Inflammatory macrophage treated with lipopolysaccharide for 4 hours (primary cell): ENCODE measurements at places on chromosomes 7 and 10.

DNA sequence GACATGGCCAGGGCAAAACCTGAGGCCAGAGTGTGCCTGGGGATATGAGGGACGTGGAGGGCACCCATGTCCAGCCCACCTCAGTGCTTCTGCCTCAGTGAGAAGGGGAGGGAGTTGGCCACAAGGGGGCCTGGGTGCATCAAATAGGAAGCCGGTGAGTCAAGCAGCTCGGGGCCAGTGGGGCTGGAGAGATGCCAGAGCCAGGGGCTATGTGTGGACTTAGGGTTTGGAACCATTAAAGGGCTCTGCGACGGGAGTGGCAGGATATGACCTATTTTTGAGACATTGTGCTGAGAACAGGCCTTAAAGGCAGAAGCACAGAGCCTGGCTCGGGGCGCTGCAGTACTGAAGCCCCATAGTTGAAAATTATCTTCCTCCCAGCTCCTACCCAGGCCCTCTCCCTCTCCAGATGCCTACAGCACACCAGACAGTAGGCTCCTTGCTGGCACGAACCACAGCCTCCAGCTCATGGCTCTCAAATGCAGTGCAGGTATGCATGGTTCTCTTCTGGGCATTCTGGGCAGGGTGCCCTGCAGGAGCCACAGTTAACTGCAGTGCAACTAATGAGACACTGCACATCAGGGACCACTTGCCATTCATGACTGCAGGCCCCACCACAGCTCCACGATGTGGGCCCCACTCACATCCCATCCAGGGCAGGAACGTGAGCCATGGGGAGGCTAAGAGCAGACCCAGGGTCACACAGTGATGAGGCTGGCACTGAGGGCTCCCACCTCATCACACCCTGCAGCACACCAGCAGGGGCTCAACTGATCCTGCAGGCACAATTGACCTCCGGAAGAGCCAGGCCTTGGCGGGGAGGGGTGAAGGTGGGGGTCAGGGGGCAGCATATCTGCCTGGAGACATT lies 7.2 kb upstream of the PGAM2 start:
- peak; percentile 56 for DNase-seq

DNA sequence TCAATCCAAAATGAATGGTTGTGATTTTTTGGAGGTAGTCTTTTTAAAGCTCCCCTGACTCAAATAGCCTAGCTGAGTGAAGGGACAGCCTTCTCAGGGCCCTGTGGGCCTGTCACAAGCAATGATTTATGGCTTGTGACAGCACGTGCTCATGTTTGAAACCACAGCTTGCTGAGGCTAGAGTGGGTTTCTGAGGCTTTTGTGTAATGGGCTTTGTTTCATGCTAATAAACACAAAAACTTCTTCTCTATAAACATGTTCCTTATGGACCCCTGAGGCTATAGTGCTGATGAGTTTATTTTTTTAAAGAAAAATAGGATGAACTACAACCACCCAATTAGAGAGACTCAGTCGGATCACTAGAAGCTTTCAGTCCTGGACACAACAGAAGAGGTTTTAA lies 36.1 kb upstream of the BET1 start:
- DNase-seq = no peak

DNA sequence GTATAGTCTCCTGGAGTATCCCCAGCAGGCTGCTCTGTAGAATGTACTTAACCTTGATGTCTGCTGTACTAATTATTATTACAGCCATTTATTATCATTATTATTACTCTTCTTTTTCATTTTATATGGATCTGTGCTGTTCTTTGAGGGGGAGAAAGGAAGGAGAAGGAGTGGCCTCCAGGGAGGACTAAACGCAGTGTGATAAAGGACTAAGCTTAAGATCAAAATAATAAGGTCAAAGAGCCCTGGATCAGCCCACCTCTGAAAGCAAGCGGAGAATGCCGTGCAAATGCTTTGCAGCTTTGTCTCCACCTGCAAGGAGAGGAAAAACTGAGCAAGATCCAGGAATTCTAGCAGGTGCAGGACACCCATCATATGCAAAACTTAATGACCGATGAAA lies 65.3 kb downstream of the RELN start:
- DNase-seq = no peak

DNA sequence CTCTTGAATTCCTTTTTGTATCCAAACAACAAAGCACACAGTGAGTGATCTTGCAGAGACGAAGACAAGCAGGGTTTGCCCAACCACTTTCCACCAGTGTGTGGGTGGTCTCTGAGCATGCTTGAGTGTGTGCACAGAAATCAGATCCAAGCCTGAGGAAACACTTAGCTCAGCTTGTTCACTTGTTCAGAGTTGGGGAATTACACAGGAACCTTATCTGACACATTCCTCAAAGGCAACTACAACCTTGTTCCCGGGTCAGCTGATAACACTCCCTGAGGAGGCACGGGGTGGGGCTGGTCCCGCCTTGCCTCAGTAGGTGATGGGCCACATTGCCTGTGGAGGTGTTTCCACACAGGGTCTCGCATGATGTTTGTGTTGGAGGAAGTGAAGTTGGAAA lies 216.9 kb downstream of the DYNC1I1 start:
- DNase-seq = no peak

GRCh38 chr10:36380538-36380937 lies 738.4 kb upstream of the FZD8 start:
- no peak for DNase-seq

- no peak for DNase-seq
Measured at GRCh38 chr10:132611986-132612385, 74.4 kb downstream of the INPP5A start.

DNA sequence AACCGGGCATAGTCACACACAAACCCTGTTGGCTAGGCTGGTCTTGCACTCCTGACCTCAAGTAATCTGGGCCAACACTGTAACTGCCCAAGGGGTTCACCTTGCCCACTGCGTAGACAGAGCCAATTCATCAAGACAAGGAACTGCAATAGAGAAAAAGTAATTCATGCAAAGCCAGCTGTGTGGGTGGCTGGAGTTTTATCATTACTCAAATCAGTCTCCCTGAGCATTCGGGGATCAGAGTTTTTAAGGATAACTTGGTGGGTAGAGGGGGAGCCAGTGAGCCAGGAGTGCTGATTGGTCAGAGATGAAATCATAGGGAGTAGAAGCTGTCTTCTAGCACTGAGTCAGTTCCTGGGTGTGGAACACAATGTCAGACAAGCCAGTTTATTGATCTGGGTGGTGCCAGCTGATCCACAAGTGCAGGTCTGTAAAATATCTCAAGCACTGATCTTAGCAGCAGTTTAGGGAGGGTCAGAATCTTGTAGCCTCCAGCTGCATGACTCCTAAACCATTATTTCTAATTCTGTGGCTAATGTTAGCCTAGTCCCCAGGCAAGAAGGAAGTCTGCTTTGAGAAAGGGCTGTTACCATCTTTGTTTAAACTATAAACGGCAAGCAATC lies 15.6 kb upstream of the FXYD4 start:
- peak; percentile 28 for DNase-seq

GRCh38 chr7:110356438-110356837 lies 734.5 kb upstream of the LRRN3 start:
- no peak for DNase-seq

GRCh38 chr7:70923181-70923845 lies 208.6 kb upstream of the GALNT17 start:
- no peak for DNase-seq

DNA sequence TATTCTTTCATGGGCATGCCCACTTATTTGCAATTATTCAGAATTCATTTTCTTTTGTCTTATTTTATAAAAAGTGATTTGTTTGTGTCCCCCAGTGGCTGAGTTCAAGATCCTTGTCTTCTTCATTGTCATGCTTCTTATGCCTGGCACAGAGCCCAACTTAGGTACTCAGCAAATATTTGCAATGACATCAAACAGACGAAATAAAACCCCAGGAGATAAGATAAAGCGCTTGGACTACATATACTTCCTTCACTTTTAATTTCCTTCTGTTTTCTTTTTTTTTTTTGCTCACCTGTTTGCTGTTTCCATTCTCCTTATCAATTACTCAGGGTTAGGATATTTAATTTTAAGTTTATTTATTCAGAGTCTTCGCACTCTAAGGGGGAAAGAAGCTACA lies 225.0 kb downstream of the SDHAF3 start:
- DNase-seq = no peak

- DNase-seq = peak; percentile 82
Measured at GRCh38 chr7:156034397-156034796, 222.1 kb upstream of the SHH start.

DNA sequence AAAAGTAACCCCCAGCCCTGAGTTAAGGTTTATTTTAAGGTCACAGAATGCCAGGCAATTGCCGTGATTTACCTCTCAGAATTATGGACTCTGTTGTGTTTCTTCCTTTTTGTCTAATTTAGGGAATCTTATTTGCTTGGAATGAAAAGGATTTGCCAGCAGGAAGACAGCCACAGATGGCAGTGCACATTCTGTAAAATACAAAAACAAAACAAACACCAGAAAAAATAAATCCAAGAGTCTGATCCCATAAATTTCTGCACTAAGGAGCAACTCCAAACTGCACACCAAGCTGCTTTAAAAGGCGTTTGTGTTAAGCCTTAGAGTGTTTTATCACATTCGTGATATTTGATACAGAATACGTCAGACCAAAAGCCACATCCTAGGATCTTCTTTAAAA lies 199.0 kb upstream of the C7orf33 start:
- DNase-seq = no peak

GRCh38 chr10:108852211-108852610 lies 1071.1 kb downstream of the XPNPEP1 start:
- no peak for DNase-seq

GRCh38 chr10:93280699-93281366 lies 201.3 kb downstream of the MYOF start:
- no peak for DNase-seq

GRCh38 chr7:84009782-84010181 lies 184.8 kb downstream of the SEMA3A start:
- DNase-seq = no peak

GRCh38 chr7:39033885-39034624 lies 56.3 kb downstream of the POU6F2 start:
- DNase-seq = no peak

DNA sequence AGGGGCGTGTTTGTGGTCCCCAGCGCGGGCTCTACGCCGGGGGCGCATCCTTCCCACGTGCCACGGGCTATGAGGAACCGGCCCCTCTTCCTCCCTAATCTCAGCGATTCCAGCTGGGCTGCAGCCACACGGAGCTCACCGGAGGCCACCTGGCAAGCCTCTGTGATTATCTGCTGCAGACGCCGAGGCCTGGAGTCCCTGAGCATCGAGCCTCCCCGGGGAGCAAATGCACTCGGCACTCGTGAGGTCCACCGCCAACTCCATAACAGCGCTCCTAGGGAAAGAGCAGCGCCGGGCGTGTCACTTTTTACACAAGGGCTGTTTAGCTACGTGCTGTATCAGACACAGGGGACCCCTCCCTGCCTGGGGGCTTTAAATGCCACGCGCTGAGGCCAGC lies 101.2 kb downstream of the DYNC2I1 start:
- no peak for DNase-seq

- DNase-seq = no peak
Measured at GRCh38 chr7:815284-816216, 16.7 kb upstream of the SUN1 start.

DNA sequence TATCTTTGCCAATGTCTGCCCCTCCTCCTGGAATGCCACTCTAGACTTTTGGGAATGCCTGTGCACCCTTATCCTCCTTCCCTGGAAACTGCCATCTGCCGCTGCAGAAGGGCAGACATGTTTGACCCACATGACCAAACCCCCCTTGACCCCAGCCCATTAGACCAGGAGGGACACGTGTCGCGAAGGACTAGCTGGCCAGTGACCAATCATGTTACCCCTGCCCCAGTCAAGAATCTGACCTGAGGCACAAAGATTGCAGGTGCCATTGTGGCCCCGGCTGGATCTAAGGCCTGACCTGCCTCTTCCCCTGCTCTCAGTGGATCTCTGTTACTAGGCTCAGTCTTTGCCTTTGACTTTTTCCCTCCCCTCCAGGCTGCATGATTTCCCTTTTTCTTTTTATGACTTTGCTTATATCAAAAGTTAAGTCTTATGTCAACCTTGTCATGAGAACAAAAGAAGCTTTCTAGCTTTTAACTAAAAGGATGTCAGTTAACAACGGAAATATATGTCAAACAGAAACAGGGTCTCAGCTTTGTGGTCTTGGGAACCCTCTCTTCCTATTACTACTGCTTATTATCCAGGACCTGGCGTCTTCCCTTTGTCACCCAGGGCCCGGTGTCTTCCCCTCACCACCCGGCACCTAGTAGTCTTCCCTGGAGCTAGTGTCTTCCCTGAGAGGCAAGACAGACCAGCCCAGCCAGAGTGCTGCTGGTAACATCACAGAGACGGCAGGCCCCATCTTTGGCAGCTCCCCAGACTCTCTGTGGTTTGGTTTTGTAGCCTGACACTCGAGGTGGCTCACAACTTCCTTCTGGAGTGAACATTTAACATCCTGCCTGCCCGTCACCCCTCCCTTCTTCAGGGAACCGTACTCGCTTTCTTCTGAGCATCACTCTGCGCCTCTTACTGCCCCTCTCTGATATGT lies 24.4 kb upstream of the PPIF start:
- peak; percentile 64 for DNase-seq

GRCh38 chr7:69742237-69742636 lies 144.0 kb downstream of the AUTS2 start:
- no peak for DNase-seq

- no peak for DNase-seq
Measured at GRCh38 chr7:151792636-151793035, 84.3 kb downstream of the PRKAG2 start.

DNA sequence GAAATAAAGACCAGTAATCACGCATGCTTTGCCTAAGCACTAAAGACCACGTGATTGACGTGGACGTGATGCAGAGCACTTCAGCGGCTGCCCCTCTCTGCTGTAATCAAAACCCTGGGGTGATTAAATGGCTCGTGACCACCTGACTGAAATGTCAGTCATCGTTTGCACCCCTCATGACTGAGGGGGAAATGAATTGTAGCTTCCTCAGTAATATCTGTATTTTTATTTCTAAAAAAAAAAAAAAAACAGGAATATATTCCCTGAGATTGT lies 148.1 kb upstream of the RSU1 start:
- DNase-seq = no peak

DNA sequence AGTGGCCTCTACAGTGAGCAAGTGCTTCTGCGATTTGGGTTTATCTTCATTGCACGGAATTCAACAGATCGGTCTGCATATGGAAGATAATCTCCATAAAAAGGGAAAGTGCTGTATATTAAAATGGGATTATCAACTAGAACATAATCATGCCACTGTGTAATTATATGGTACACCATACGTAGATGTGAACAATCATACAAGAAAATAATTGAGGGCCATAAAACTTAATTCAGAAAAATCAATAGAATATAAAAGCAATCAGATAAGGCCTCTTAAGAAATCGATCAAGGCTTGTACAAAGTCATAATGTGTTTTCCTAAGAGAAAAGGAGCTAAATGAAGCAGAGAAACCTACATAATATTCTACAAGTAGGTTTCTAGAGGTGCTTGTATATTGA lies 157.5 kb upstream of the MGMT start:
- no peak for DNase-seq

DNA sequence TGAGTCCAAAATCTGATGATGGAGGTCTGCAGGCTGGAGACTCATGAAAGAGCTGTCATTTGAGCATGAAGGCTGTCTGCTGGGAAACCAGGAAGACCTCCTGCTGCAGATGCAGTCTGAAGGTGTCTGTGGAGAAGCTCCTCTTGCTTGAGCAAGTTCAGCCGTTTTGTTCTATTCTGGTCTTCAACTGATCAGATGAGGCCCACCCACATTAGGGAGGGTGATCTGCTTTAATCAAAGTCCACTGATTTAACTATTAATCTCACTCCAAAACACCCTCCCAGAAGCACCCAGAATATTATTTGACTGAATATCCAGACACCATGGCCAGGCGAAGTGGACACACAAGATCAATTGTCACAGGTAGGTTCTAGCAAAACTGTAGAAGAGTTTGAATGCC lies 116.5 kb downstream of the GATA3 start:
- no peak for DNase-seq

GRCh38 chr10:101353692-101354327 lies at the start of gene BTRC:
Gene BTRC (plus strand): TSS chr10:101354165. CDS start chr10:101354181, 16 bp downstream.
- DNase-seq = peak; percentile 99
